ENCODE measurements at places on chromosomes 4 and X.

DNA sequence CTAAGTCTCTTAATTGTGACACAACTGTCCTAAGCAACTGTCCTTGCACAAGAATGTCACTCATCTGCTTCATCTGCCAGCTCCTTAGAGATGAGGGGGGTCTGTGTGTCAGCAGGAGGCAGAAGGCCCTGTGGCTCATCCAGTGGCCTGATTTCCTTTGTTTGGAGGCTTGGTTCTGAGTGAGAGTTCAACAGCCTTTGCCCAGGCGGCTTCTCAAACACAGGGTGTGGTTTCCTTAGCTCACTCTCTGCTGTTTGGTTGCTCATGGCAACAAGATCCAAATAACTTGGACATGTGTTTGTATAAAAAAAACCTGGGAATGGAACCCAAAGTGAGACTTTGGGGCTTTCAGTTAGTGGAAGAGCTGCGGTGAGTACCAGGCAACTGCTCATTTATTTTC is 46.6 kb downstream of the MAP7D3 start:
- no peak for DNase-seq

- DNase-seq, result no peak
These were observed 146.6 kb downstream of the PPA2 start for GRCh38 chr4:105327222-105327621.

GRCh38 chr4:73850261-73850970 is 2.7 kb upstream of the PF4V1 start:
- DNase-seq, result no peak

DNA sequence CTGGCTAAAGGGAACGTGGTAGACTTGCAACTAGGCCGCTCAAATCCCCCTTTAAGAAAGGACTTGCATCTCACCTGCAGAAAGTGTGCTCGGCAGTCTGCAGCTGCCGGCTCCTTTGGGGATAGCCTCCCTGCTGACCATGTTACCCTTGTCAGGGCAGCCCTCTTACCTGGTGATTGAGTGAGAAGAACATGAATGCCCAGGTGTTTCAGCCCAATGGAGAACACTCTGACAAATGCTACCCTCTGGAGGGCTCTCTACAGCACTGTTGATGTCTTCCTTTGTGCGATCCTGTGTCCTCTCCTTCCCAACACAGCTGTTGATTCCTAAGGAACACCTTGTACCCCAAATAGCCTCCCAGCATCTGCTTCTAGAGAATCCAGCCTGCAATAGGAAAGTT is 178.7 kb upstream of the LDB2 start:
- DNase-seq, result no peak

DNA sequence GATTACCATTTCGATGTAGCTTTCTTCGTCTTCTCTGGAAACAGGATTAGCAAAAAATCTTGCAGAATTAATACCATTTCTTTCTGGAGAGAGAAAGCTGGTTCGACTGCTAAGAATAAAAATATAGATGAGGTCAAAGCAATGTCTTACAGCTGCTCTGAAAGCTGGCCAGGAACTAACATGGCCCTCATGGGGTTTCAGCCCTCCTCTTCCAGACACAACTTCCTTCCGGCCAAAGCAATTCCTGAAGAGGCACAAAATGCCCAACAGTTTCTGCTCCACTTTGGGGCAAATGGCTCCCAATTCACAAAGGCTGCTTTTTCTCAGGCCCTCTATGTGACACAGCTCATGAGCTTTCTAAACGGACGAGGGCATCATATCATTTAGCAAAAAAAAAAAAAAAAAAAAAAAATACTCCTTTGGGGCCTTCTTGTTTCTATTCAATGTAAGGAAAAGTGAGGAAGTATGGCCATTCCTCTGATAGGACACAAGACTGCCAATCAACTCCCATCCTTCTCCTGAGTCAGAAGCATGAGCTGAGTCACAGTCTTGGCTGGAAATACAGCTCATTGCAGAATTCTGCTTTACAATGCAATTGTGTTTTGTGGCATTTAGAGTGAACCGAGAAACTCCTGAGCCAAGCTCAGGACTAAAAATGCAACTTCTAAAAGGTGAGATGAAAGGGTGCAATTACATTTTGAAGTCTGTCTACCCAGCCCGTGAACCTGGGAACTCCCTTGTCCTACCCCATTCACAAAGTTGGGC is 42.7 kb upstream of the CTAG2 start:
- DNase-seq, result no peak

DNA sequence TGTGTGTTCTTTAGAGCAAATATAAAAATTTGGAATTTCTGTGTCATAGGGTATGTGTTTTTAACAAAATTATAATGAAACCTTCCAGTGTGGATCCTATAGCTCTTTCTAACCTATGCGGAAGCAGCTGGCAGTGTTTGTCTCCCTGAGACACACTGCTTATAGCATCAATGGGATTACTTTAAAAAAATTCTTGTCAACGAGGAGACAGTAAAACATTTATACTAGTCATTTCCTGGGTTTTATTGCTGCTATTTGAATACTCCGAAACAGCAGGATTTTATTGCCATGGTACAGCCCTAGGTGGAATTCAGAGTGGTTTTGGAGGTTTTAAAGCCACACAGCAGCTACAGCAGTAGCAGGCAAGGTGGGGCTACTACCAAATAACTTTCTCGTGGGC is 145.1 kb upstream of the IL1RAPL2 start:
- no peak for DNase-seq

- no peak for DNase-seq
These were observed 309.9 kb downstream of the NKX6-1 start for GRCh38 chr4:84189144-84189543.

DNA sequence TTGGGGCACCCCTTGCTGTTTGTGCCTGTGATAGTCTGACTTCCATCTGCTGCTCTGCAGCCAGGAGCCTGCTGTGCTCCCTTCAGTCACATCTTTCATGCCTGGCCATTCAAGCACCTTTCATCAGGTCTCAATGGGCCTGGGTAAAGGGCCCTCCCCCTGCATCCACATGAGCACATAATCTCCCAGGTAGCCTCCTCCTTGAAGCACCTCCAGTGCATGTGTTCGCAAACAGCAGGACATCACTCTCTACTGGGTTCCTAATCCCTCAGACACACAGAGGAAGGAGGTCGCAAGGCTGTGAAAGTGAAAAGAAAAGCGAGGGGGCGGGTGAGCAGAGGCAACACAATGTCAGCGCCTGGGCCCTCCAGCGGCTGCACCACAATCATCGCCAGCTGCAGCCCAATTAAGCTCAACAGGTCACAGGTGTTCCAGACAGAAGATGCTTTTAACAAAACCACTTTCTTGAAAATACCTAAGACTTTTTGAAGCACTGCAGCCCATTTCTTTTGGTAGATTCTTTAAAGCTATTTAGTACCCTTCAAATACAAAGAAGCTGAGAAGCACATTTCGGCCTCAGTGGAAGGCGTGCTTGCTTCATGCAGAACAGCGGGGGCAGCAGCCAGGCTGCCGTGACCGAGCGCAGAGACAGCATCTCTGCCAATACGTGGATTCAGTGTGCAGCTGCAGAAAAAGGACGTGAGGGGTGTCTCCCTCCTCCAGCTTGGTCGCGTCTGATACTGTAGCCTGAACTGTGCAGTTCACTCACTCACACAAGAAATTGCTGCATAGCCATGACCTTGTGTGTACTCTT is 92.2 kb upstream of the SPRY1 start:
- peak; percentile 91 for DNase-seq

GRCh38 chr4:146059865-146060264 is 115.7 kb upstream of the LSM6 start:
- DNase-seq, result no peak

DNA sequence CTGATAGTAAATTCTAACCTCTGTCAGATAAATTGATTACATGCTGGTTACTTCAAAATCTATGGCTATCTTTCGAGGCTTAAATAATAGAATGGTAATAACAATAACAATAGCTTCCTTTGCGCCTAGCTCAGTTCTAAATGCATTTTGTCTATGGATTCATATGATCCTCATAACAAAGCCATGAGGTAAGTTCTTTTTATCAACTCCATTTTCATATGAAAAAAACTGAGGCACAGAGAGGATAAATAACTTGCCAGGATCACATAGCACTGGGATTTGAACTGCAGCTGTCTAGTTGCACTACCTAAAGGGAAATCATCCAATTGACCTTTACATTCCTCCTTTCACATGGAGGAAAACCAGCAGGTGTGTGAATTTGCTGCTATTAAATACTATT is 108.6 kb upstream of the ARX start:
- no peak for DNase-seq

GRCh38 chr4:106854569-106855351 is 181.4 kb downstream of the DKK2 start:
- no peak for DNase-seq

Data from iPS DF 19.7 (cell line).